Thoracic aorta endothelial cell (primary cell): ENCODE measurements at places on chromosomes 5 and 9. TPM values are rescaled to one million over a fixed set of nuclear protein-coding genes. Genes with fewer than 3 reads are reported as not detected.

OLFM1 gene
- total RNA-seq, result 0.43 TPM in 1 of 2 replicates, not detected in the other

DPYSL3 gene
- 127 and 148 TPM in 2 replicates for total RNA-seq

ZBED3 gene
- 3.8 and 4.7 TPM in 2 replicates for total RNA-seq

SPATA31C1 gene
- not detected in 2 replicates for total RNA-seq

ARID3C gene
- total RNA-seq, result 0.07 TPM in 1 of 2 replicates, not detected in the other

PCDHGA8 gene
- 0.72 and 1.6 TPM in 2 replicates for total RNA-seq

PLPP7 gene
- total RNA-seq, result 0.65 and 2.7 TPM in 2 replicates

ADAMTS16 gene
- total RNA-seq, result not detected in 2 replicates

RORB gene
- not detected in 2 replicates for total RNA-seq

S1PR3 gene
- total RNA-seq, result 22.7 and 25.9 TPM in 2 replicates

CYSRT1 gene
- 0.27 and 0.29 TPM in 2 replicates for total RNA-seq
